Epithelial cell of esophagus (primary cell): ENCODE measurements at places on chromosomes 7 and 10.

DNA sequence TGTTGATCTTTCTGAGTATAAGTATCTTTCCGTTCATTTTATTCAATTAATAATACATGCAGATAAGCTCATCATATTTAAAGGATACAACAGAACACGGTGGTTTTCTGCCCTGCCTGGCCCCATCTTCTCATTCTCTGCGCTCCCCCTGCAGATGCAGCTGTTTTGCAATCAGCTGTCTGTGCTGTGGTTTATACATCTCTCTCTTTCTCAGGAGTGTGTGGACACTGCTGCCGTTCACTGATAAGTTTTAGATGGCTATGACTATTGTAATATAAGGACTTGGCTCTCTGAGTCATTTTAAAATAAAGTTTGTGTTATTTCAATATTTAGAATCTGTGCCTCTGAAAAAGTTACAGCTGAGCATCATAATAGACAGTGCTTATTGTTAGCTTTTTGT, 54.5 kb downstream of the CUL1 start:
- no peak for DNase-seq

GRCh38 chr7:823649-824048, 8.6 kb upstream of the SUN1 start:
- no peak for DNase-seq

GRCh38 chr7:83276250-83276649, 113.6 kb upstream of the PCLO start:
- no peak for DNase-seq

- DNase-seq, result no peak
Measured at GRCh38 chr7:54689394-54690049, 69.5 kb downstream of the SEC61G start.

- no peak for DNase-seq
Measured at GRCh38 chr10:89374713-89375141, 3.1 kb upstream of the IFIT1B start.

GRCh38 chr7:128708235-128708634, 30.9 kb upstream of the CALU start:
- DNase-seq, result no peak

DNA sequence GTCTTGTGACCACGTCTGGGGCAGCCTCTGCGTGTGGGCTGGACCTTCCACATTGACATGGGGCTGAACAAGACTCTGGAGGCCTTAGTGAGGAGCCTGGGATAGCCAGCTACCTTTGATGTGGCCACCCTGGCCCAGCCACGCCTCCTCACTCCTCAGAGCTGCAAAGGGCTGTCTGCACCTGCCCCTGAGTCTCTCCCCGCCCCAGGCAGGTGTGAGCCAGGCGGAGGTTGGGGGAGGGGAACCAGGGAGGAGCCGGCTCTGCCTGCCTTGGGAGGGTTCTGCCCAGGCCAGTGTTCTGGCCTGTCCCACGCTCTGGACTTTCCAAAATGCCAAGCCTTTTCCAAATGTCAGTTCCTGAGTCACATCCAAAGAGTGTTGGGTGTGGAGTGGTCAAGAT, 72.2 kb downstream of the GTF2IRD1 start:
- peak; percentile 89 for DNase-seq

GRCh38 chr7:32071466-32072091, 1.4 kb upstream of the PDE1C start:
- DNase-seq, result no peak

- DNase-seq, result peak; percentile 42
Measured at GRCh38 chr10:113557424-113557862, 4.6 kb downstream of the HABP2 start.
